ENCODE measurements at places on chromosomes 5 and 9.

DNA sequence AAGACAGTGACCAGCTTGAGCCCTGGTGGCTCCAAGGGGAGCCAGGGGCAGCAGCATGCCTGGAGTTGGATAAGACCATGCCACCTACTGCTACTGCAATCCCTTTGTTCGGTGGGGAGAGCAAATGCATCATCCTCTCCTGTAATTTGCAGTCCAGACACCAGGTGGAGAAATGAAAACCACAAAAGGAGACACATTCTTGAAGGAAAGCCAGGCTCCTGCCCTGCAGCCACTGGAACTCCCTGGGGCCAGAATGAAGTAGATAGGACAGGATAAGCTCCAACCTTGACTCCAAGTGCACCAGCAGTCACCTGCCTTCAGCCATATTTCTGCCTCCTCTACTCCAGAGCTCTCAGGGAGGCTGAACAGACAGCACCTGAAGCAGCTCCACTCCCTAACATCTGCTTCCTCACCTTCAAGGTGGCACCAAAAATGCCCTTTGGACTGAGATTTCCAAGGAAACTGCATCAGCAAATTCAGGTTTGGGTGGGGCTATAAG, 65.1 kb upstream of the IQGAP2 start:
- DNase-seq: no peak

DNA sequence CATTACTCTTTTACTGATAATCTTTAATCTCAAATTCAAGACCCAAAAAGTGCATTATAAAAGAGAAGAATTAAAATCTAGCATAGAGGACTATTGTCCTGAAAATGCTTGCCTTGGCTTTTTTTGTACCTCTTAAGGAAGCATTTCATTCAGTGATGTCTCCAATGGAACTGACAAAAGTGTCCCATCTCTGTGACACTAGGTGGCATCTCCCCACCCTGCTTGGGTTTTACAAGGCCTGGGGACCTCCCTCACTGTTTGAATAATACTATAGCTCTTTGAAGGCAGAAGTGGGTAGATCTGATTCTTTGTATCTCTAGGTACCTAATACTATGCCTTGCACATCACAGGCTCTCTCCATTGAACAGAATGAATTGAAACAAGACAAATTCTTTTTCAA, 180.6 kb downstream of the EPB41L4A start:
- no peak for DNase-seq

- DNase-seq: no peak
These were observed 42.1 kb downstream of the SEC61B start for GRCh38 chr9:99264070-99264680.

GRCh38 chr9:129380961-129381401, 202.9 kb upstream of the IER5L start:
- no peak for DNase-seq

DNA sequence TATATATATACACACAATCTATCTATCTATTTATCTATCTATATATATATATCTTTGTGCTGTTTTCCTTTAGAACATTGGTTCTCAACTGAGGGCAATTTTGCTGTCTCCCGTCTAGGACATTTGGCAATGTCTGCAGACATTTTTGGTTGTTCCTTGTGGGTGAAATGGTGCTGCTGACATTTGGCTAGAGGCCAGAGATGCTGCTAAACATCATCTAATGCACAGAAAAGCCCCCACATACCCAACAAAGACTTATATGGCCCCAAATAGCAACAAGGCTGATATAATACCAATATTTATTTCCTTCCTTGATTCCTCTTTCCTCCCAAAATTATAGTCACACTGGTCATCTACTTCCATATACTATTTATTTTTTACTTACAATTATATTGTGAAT, 197.5 kb downstream of the TRPM3 start:
- no peak for DNase-seq

GRCh38 chr9:16062542-16063240, 509.8 kb downstream of the CCDC171 start:
- DNase-seq: no peak

DNA sequence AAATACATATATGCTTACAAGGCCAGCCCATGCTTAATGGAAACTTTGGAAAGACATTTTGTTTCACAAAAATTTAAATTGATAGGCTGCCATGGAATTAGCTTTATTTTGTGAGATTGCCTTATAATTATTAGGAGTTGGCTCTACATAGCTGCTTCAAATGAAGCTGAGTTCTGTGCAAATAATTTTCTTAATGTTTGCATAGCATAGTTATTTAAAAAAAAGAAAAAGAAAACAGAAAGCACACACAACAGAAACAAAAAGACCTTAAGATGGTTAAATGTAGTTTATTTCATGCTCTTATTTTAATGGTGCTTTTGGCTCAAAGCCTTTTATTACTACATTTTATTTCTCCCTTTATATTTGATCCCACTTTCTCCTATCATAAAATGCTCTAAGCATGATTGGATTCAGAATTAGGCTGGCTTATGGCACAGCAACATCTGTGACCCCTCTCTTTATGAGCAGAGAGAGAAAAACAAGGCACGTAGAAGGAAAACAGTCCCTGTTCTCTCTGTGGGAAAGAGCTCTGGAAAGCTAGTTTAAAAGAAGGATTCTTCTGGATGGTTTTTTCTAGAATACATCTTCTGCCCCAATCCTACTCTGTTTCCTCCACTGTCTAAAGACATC, 530.5 kb downstream of the NTRK2 start:
- DNase-seq: no peak

DNA sequence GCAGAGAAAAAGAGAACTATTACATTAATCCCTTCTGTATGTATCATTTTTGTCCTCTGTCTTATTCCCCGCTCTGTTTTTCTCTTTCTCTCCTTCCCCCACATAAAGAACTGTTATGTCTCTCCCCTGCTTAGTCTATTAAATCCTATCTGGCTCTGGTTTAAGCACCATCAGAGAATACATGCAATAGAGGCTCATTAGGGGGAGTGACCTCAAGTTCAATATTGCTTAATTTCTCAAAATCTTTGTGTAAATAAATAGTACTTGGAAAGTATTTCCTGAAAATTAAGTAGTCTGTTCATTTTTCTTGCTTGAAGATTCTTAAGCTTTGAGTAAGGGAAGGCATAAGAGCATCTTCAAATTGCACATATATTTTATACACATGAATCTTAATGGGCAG, 41.2 kb upstream of the FAM174A start:
- no peak for DNase-seq

GRCh38 chr5:15106530-15107283, 235.1 kb upstream of the ANKH start:
- DNase-seq: no peak

GRCh38 chr9:134896834-134897583, 16.4 kb downstream of the FCN2 start:
- DNase-seq: no peak

DNA sequence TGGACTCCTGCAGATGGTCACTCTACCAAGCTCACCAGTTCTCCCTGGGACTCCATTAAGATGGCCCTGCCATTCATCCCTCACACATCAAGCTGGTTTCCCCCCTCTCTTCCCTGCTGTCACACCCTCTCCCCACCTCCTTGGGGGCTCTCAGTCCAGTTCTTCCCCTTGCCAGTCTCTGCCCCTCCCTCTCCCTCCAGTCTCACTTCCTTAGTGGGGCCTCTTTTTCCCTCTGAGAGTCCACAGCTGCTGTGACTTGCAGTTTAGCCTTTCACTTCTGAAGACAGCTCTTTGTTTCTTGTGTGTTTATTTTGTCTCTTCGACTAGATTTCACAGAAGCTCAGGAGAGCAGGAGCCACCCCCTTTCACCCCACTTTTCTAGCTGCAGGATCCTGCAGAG, 10.5 kb downstream of the DOCK2 start:
- DNase-seq: no peak

DNA sequence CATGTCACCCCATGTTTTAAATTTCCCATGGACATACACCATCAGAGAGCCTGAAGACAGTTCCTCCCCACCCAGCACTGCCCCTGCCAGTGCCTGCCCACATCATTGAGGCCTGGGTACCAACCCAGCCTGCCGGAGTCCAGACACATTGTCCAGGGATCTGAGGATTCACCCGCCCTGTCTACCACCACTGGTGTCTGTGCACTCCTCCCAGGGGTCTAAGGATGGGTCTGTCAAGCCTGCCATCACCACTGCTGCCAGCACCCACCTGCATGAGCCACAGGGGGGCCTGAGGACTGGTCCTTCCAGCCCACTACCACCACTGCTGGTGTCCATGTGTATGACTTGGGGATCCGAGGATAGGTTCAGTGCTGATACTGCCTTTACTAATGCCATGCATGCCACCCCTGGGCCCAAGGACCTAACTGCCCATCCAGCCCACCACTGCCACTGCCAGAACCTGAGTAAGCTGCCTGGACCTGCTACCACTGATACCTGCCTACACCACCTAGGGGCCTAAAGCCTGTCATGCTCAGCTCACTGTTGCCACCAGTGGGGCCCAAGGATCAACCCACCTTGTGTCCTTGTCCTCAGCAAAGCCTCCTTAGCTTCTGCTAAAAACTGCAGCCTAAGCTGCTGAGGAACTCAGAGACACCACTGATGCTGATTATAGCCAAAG, 137.8 kb downstream of the GIN1 start:
- no peak for DNase-seq

DNA sequence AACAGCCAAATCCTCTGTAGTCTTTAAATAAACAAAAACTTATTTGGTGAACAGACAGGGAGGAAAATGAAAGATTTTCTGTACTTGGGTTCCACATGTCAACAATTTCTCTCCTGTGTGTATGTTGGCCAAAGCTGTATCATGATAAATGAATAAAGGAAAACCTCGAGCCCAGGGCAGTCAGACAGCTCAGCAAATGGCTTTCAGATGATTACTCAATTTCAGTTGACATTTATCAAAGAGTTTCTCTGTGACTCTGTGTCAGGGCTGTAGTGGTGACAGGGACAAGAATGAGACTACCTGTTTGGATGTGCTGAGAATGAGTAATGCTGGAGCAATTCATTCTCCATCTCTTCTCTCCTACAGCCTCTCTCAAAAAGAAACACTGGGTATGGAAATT, 45.7 kb upstream of the PTGS1 start:
- DNase-seq: no peak

DNA sequence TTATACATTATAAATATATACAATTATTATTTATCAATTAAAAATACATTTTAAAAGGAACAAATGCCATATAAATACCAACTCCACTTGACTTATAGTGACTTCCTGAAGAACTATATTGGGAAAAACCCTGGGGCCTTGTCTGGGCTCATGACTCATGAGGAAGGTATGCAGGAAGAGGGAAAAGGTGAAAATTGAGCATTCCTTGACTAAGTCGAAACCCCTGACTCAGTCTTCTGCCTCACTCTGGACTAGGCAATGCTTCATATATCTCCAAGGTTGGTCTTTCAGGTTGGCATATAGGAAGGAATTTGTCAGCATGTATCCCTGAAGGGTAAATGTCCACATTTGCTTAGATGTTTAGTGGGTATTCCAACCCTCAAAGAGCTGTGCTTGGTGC, 78.5 kb downstream of the SH3TC2 start:
- DNase-seq: no peak

DNA sequence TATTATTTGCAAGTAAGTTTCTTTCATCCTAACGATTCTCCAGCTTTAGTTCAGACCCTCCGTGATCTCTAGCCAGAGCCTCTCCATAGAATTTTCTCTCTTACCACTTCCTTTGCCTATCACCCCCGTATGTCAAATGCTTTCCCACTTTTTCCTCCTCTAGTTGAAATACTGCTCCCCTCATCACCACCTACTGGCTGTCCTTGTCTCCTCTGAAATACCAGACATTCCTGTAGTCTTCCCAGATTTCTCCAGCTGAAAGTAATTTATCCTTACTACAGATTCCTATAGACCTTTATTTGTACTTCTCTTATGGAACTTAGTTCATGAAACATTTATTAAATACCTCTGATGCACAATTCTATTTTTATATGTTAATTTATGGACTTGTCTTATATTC, 36.0 kb upstream of the GLIPR2 start:
- DNase-seq: no peak

DNA sequence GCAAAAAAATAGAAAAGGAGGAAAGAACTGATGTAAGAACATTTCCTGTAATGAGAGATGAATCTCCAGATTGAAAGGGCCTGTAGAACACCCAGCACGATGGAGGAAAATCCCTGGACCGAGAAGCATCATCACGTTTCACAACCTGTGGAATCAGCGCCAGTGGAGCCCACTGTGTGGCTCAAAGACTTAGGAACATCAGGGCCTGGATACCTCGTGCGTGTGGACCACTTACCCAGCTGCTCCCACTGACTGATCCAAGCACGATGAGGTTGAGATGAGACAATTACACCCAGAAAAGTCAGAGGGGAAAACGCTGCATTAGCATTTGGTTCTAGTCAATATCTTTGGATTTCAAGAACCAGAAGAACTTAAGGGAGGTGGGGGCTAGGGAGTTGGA, 224.6 kb downstream of the SYK start:
- no peak for DNase-seq

- DNase-seq: no peak
These were observed 364.2 kb downstream of the TMEM232 start for GRCh38 chr5:110362261-110362660.

DNA sequence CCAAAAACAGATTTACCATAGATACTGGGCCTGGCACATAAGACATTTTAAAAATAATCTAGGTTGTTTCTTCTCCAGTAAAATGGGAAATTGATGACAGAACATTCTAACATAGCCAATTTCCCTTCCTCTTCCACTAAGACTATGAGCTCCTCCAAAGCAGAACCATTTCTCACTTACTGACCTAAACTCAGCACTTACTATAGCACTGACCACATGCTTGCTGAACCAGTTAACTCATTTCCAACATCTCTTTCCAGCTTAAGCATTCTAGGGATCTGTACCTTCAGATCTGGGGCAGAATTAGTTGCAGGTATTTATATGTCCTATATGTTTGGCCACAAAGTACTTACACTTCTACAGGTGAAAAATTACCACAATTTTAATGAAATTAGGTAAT, 58.9 kb downstream of the TTC39B start:
- DNase-seq: no peak

- no peak for DNase-seq
These were observed 142.1 kb downstream of the HINT1 start for GRCh38 chr5:131022811-131023497.

DNA sequence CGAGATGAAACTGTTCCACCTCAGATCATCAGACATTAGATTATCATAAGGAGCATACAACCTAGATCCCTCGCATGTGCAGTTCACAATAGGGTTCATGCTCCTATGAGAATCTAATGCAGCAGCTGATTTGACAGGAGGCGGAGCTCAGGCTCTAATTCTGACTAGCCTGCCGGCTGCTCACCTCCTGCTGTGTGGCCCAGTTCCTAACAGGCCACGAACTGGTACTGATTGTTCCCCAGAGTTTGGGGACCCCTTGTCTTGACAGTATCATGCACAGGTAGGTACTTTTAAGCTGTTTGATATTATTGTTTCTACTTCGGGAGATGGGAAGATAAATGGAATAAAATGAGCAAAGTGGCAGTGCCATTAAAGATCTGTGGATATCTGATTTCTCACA, 66.9 kb downstream of the ZCCHC7 start:
- DNase-seq: no peak

- DNase-seq: no peak
These were observed 6.5 kb downstream of the FAM240B start for GRCh38 chr9:38713426-38713825.

GRCh38 chr5:128498844-128499455, 39.1 kb downstream of the FBN2 start:
- no peak for DNase-seq
